ENCODE measurements at places on chromosomes 5 and 9. TPM values are rescaled to one million over a fixed set of nuclear protein-coding genes. Genes with fewer than 3 reads are reported as not detected.

- DNase-seq = no peak
Measured at GRCh38 chr9:80932181-80932580, 757.2 kb downstream of the TLE1 start.

GRCh38 chr5:10460252-10460906 is 18.7 kb downstream of the ROPN1L start:
- no peak for DNase-seq

- DNase-seq = no peak
Measured at GRCh38 chr9:84703793-84704192, 34.3 kb downstream of the NTRK2 start.

DNA sequence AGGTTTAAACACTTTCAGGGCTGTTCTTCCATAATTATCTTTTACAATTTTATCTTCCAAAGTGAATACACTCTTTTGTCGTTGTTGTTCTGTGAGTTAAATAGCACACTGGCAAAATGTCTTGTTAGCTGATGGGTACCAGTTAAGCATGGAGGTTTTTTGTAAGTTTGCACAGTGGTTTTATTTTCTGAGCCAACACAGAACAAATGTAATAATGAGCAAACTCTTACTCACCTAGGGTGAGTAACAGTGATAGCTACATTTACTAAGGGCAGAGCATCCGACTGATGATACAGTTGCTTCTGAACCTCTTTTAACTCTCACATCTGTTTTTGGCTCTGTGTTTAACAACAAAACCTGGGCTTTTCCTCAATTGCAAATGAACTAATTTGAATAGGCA is 103.2 kb downstream of the CTNND2 start:
- no peak for DNase-seq

GRCh38 chr5:179323026-179323870 is 22.0 kb downstream of the ADAMTS2 start:
- no peak for DNase-seq

GRCh38 chr5:1282131-1282992 is 12.5 kb downstream of the TERT start:
- DNase-seq = no peak

- no peak for DNase-seq
Measured at GRCh38 chr5:103703617-103704016, 141.0 kb upstream of the NUDT12 start.

DNA sequence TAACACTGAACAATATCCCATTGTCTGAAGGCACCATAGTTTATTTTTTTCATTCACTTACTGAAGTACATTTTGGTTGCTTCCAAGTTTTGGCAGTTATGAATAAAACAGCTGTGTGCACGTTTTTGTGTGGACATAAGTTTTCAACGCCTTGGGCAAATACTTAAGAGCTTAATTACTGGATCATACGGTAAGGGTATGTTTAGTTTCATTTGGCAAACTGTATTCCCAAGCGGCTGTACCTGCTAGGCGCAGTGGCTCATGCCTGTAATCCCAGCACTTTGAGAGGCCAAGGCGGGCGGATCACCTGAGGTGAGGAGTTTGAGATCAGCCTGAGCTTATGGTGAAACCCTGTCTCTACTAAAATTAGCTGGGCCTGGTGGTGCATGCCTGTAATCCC is 63.7 kb upstream of the FAM120A start:
- no peak for DNase-seq

DNA sequence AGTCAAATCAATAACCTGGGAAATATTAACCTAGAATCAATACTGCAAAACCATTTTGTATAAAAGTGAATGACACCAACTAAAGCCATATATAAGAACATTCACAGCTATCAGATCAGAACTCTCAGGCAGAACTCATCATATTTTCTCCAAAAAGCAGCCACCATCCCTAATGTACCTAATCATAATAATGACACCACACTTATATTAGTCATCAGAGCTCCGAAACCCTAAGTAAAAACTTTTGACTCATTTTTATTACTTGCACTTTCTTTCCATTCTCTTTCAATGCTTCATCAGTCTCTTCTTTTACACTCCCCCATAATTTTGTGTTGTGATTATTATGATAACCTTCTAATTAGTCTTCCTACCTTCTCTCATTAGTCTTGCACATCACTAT is 45.3 kb downstream of the INSL6 start:
- DNase-seq = no peak

The PTGDS gene
- total RNA-seq = 4.7 TPM

The SKP2 gene
- 88.6 TPM for total RNA-seq
